ENCODE measurements at places on chromosomes 1 and 21. TPM values are rescaled to one million over a fixed set of nuclear protein-coding genes. Genes with fewer than 3 reads are reported as not detected.

DNA sequence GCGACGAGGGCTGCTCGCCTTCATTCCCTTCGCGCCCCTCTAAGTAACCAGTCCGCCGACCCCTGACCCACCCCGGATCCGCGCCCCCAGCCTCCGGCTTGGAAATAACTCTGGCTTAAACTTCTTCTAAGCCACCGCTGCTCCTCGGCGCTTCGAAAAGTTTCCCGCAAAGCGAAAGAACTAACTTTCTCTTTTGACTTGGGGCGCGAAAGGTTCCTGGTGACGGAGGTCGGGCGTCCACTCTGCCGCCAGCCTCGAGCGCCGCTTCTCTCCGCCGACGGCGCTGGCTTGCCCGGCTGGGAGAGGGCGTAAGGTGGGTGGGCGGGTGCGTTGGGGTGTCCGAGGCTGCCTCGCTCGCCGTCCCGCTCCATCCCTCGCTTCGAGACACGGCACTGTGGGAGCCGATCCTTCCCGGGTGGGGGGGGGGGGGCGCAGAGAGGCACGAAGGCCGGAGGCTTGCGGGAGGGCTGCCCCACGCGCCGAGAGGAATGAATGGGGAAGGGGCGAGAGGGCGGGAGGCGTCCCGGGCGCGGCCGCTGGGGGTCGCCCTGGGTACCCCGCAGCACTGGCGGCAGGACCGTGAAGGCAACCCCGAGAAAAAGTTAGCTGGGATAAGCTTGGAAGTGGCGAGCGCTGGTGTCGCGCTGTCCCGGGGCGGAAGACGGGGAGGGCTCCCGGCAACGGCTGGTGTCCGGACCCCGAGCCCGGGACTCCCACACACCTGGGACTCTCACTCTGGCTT is 569 bp downstream of the ATF3 start:
- DNase-seq, result peak; percentile 55

- DNase-seq, result no peak
Observed at GRCh38 chr1:212916481-212917133, 33.7 kb upstream of the VASH2 start.

DNA sequence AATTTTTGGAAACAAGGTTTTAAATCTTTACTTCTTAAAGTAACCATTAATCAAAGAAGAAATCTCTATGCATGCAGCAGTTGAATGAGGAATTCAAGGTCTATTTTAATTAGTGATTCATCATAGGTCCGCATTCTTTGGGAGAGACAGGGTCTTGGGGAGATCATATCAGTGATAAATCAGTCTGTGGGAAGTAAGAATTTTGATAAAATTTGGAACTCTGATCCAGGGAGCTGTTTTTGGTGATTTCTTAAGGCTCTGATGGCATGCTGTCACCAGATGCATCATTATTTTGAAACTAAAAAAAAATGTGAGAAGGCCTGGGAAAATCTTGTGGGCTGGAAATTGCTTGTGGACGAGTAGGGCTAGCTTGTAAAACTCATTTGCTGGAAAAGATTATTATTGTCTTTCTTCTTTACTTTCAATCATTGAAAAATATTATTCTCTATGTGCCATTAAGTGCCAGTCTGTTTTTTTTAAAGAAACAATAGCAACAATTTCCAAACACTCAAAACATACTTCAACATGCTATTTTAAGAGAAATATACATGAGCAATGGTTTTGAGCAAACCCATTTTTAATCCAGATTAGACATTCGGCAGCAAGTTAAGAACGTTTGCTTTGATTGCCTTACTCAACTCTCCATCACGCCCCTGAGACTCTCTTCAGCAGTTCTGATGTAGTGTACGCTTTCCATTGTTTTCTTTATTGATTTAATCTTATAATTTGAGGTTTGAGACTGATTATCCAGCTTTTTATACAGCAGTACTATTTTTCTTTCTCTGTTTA is 62.6 kb downstream of the ZBTB18 start:
- DNase-seq, result no peak

DNA sequence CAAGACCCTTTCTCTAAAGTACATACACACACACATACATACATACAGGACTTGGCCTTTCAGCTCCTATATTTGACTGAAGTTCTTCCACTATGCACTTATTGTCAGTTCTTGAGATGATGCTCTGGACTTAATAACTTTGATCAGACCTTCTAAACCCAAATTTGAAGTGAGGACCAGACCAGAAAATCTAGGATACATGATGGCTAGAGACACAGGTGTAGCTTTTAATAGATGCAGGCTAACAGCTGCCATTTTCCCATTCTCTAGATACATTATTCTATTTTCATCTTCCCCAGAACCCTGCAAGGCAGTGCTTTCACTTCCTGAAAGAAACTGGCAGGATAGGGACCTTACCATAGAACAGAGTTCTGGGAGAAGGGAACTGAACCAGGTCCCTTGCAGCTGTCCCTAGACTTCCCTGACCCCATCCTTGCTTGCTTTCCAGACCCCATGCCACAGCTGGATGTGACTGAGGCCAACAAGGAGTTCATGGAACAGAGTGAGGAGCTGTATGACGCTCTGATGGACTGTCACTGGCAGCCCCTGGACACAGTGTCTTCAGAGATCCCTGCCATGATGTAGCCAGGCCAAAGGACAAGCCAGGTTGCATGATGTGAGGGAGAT is 14.9 kb upstream of the RAB42 start:
- no peak for DNase-seq

GRCh38 chr1:108107658-108108057 is 92.5 kb downstream of the SLC25A24 start:
- DNase-seq, result no peak

GRCh38 chr1:8217011-8217711 is 100.8 kb upstream of the SLC45A1 start:
- DNase-seq, result no peak

DNA sequence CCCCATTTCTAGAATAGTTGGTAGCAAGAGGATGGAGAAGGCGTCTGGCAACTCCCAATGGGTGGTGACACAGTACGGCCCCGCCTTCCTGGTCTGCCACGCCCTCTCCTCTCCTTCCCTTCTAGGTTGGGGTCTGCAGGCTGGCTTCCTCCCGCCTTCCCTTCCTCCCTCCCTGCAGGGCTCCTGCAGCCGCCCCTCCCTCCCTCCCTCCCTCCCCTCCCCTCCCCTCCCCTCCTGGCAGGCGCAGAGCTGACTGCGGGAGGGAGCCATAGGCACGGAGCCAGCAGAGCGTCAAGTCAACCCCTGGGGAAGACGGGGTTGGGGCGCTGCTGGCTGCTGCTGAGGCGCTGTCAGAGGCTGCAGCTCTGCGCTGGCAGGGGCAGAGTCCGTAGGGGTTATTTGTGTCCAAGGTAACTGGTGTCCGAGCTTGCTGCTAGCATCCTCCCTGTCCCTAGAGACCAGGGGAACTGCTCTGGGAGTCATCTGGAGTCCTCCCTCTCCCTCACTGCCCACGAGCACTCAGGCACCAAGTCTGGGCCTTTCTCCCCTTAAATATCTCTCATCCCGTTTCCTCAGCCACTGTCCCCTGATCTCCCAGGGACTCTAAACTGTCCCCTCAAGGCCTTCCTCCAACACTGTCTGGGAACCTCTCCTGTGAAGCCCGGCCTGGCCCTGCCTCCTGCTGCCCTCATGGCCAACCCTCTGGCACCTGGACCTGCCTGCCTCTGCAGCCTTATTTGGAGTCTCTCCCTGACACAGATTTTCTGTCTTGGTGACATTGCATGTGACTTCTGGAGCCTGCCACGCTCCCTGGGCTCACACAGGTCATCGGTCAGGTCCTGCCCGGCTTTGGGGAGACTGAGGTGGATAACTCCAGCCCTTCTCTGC is 57.4 kb upstream of the ACOT11 start:
- DNase-seq, result no peak

DNA sequence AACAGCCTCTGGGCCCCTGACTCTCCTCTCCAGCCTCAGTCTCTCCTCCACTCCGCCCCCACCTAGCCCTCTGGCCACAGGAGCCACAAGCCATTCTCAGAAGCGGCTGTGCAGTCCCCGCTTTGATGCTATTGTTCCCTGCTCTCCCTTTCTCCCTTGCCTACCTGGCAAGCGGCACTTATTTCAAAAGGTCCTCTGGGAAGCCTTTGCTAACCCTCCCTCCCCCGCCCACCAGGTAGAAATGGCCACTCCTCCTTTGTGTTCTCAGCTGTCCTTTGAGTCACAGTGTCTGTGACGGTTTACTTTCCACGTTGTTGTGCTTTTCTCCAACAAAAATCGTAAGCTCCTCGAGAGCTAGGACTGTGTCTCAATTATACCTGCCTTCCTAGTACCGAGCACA is 338.4 kb upstream of the PROX1 start:
- no peak for DNase-seq

DNA sequence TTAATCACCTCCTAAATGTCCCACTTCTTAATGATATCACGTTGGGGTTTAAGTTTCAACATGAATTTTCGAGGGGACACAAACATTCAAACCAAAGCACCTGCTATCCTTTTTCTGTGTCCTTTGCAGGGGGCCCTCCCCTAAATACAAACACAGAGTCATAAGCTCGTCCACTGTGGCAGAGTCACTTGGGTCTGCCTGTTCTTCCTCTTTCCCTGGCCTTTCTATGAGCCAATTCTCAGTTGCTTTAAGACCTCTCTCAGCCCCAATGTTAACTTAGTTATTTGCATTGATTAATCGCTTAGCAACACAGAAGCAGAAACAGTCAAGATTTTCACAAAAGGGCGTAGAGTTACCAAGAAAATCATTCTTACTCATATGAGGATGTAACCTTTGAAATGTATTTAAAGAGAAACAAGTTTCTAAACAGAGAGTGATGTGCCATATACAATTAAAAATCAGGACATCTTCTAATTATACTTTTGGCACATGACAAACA is 14.9 kb downstream of the APCS start:
- no peak for DNase-seq

DNA sequence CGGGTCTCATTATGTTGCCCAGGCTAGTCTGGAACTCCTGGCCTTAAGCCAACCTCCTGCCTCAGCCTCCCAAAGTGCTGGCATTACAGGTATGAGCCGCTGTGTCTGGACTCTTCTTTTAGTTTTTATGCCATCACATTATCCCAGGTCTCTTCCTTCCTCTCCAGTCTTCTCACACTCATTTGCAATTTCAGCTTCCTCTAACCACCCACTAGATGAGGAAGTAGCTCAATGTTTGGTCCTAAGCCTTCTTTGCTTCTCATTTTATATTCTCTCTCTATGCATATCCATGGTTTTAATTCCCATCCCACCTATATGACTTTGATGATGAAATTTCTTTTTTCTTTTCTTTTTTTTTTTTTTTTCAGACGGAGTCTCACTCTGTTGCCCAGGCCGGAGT is 3.1 kb upstream of the ZBTB8A start:
- DNase-seq, result no peak

DNA sequence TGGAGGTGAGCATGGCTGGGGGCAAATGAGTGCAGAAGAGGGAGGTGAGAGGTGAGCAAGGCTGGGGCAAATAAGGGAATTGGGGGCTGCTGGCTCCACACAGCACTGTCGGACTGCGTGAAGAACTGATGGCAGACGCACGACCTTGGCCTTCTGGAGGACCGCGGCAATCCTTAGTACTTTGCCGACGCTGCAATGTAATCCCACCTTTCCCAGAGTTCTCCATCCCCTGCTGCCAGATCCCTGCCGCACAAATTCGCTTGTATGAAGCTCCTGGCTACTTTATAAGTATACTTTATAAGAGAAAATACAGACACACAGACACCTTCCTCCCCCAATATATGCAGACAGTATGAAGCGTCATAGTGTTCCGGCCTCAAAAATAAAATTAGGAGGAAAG is 472.4 kb downstream of the SMYD3 start:
- DNase-seq, result no peak

- no peak for DNase-seq
Observed at GRCh38 chr1:162892906-162893611, 32.1 kb upstream of the CCDC190 start.

GRCh38 chr1:59238993-59239392 is 57.9 kb upstream of the FGGY start:
- no peak for DNase-seq

DNA sequence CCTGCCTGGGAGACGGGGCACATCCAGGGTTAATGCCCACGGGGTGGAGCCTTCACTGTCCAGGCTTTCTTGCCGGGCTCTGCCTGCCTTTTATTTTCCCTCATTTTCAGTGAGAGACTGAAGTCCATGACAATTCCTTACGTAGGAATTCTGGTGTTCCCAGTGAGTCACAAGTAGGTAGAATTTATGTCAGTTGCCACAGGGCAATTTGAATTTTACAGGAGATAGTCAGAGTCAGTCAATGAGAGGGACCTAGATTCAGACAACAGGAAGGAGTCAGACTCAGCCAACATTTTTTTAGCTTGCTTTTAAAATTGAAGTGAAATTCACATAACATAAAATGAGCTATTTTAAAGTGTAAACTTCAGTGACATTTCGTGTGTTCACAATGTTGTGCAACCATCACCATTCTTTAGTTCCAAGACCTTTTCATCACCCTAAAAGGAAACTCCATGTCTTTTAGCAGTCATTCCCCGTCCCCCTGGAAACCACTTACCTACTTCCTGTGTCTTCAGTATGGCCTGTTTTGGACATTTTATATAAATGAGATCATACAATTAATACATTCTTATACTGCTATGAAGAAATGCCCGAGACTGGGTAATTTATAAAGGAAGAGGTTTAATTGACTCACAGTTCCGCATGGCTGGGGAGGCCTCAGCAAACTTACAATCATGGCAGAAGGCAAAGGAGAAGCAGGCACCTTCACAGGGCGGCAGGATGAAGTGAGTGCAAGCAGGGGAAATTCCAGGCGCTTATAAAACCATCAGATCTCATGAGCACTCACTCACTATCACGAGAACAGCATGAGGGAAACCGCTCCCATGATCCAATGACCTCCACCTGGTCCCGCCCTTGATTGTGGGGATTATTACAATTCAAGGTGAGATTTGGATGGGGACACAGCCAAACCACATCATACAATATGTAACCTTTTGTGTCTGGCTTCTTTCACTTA is 14.6 kb downstream of the AJAP1 start:
- no peak for DNase-seq

- DNase-seq, result no peak
Observed at GRCh38 chr1:113109908-113110554, 37.0 kb downstream of the LRIG2 start.

DNA sequence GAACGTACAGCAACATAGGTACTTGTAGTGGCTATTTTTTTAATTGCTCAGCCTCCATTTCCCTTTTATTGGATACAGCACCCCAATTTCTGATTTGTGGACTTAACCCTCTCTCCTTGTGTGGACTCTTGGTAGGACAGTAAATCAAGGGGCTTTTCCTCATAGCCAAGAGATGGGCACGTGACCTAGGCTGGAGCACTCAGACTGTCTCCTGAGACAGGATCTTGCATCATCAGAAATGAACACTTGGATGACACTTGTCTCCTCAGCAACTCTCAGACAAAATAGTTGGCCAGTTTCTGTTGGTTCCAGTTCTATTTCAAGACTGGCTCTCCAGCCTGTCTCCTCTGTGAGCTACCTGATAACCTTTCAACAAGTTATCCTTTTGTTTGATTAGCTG is 112.9 kb upstream of the ZNF678 start:
- no peak for DNase-seq

GRCh38 chr1:232983375-232983774 is 33.0 kb downstream of the NTPCR start:
- DNase-seq, result no peak

The AGT gene
- not detected for total RNA-seq

The AGBL4 gene
- 0.51 TPM for total RNA-seq

The F3 gene
- 0.40 TPM for total RNA-seq

The FCGR3A gene
- 0.24 TPM for total RNA-seq

The CD34 gene
- total RNA-seq, result not detected

The ZFP69B gene
- total RNA-seq, result 10.4 TPM

The CC2D1B gene
- total RNA-seq, result 66.4 TPM

The RSPH1 gene
- 0.38 TPM for total RNA-seq

The CD53 gene
- 522 TPM for total RNA-seq
